ENCODE measurements at places on chromosomes 5 and 9.

DNA sequence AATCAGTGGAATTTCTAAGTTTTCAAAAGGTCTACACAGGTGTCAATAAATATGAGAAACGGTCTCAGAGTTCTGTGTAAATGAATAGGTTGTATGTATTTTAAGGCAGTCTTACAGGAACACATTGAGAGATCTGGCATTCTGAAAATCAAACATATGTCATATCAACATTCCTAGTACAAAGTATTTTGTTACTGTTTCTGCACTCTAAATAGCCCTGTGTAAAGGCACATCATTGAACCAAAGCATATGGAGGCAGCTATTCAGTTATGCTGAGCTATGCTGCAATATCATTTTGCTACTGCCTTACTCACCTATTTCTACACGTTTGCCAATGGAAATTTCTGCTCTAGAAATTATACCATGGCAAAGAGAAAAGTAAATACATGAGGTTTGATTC is 379.1 kb downstream of the KIAA0825 start:
- DNase-seq: no peak

- no peak for DNase-seq
Observed at GRCh38 chr5:135018457-135018856, 15.6 kb downstream of the PITX1 start.

DNA sequence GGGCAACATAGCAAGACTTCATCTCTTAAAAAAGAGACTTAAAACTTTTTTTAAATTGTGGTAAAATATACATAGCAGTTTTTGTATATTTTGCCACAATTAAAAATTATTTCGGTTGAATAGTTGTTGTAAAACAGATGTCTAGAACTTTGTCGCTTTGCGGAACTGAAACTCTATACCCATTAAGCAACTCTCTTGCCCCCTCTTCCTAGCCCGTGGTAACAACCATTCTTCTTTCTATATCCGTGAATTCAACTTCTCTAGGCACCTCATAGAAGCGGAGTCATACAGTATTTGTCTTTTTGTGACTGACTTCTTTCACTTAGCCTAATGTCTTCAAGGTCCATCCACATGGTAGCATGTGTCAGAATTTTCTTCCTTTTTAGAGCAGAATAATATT is 43.3 kb downstream of the SPARC start:
- DNase-seq: no peak

GRCh38 chr5:62331921-62332320 is 25.9 kb downstream of the KIF2A start:
- no peak for DNase-seq

DNA sequence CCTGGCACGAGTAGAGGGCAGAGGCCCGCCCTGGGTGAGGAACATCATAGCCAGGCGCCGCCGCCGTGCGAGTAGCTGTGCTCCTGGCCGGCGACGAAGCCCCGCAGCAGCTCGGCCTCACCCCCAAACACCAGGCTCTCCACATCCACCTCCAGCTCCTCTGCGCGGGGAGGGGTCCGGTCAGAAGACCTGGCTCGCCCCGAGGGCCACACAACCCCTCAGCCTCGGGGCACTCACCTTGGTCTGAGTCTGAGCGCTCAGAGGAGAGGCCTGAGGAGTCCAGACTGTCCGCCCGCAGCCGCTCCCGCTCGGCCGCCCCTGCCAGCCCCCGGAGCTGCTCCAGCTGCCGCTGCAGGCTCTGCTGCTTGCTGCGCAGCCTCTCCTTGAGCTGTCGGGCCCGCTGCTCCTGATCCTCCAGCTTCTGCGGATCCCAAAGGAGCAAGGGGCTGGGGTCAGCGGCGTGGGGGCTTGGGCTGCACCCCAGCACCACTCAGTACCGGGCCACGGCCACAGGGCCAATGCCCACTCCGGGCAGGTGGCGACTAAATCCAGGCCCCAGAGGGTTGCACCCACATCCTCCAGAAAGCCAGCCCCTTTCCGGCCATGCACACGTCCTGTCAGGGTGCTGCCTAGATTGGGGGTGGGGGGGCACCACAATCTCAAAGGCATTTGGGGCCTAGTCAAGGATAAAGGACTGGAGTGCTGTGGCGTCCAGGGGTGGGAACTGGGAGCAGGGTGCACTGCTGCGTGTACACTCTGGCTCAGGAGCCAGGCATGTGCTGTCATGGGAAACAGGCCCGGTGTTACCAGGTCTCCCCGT is 3.9 kb downstream of the MXD3 start:
- no peak for DNase-seq

DNA sequence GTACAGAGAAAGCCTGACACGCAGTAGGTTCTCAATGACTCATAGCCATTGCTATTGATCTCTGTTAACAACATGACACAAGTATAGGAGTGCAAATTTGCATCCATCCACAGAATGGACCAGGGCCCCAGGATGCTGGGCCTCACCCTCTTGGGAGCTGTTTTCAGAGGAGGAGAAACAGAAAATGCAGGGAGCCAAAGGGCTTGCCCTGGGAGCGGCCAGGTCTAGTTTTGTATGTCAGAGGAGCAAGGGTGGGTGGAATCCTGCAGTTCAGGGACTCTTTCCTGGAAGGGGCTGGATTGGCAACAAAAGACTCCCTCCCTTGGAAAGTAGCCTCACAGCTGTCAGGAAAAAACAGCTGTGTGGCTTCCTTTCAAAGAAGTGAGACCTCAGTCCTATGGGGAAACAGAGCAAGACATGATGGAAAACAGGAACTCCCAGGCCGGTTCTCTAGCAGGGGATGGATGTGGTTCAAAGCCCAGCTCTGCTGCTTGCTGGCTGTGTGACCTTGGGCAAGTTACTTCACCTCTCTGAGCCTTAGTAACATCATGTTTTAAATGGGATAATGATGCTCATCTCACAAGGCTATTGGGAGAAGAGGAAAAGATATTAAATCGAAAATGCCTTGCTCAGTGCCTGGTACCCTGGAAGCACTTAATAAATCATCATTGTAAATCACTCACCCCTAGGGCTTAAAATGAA is 50.5 kb upstream of the SH3PXD2B start:
- DNase-seq: no peak

GRCh38 chr5:102858221-102858620 is 103.1 kb downstream of the PAM start:
- no peak for DNase-seq

DNA sequence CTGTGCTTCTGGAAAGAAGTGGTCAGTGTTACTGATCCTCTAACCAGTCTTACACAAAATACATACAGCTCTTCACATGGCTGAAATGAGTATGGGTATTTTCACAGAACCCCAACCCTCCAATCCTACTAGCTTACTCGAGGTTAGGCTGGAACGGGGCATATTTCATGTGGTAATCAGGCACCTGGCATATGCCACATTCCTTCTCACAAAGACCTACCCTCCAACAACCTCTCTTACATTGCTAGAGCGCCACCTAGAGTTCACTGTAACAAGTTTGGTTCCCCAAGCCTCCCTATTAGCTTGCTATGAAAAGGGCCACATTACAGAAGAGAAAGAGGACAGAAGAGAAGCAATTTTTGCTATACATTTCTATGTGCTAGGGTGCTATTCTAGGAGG is 597.3 kb downstream of the PRELID2 start:
- peak; percentile 49 for DNase-seq

- no peak for DNase-seq
Observed at GRCh38 chr5:128765448-128766061, 199.7 kb upstream of the SLC27A6 start.

DNA sequence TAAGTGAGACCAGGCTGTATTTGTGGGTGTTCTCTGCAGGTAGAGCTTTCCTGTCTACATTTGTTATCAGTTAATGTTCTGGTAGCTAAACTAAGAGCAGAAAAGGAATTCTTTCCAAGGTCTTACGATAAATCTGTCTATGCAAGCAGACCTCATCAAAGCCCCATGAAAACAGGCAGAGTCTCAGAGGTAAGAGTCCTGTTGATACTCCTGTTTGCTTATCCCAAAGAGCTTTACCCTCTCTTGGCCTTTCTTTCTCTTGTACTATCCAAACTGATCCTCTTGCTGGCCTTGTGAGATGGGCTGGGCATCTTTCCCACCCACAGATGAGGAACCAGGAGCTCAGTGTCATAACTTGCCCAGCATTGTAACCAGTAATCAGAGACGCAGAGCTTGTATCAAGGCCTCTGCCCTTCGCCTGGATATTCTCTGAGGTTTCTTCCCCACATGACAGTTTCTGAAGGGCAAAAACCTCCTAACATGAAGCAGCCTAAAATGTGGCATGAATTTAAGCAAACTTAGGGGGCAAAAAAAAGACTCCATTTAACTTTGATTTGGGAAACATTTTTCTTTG is 33.5 kb downstream of the PRKACG start:
- no peak for DNase-seq

DNA sequence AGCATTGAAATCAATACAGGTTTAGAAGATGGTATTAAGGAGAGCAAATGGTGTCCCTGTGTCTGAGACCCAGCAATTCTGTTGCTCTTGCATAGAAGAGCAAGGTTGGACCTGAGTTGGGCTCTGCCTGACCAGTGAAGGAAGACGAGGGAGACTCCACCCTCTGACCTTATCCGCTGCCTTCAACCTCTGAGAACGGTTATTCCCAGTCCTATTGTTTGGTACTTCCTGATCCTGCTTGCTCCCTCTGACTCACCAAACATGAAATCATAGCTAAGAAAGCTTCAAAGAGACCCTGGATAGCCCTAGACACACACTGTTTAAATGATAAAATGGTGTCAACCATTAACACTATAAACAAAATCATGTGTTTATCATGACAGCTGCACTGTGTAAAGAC is 218.5 kb downstream of the PLK2 start:
- DNase-seq: no peak

DNA sequence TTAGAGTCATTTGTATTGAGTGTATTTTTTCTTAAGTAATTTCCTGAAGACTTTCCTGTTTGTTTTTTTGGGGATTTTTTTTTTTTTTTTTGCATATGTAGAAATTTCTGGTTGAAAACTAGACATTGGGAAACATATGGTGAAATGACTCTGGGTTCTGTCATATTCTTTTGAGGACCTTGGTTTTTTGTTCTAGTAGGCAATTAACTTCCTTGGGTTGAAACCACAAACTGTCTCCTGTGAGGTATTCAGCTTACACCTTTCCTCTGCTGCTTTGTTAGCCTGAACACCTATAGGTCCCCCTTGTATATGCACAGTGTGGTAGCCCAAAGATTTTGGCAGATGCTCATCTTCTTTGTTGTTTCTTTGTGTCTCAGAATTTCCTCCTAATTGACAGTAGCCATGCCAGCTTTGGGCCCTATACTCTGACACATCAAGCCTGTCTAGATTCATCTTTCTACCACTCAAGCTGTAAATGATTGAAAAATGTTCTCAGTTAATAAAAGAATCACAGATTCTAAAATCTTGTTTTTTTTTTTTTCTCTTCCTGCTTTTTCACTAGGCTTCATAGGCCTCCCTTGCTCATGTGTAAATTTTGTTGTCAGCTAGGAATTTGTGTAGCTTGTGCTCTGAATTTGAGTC is 140.6 kb downstream of the COMMD10 start:
- no peak for DNase-seq

GRCh38 chr5:457195-457961 is 14.4 kb downstream of the EXOC3 start:
- no peak for DNase-seq

DNA sequence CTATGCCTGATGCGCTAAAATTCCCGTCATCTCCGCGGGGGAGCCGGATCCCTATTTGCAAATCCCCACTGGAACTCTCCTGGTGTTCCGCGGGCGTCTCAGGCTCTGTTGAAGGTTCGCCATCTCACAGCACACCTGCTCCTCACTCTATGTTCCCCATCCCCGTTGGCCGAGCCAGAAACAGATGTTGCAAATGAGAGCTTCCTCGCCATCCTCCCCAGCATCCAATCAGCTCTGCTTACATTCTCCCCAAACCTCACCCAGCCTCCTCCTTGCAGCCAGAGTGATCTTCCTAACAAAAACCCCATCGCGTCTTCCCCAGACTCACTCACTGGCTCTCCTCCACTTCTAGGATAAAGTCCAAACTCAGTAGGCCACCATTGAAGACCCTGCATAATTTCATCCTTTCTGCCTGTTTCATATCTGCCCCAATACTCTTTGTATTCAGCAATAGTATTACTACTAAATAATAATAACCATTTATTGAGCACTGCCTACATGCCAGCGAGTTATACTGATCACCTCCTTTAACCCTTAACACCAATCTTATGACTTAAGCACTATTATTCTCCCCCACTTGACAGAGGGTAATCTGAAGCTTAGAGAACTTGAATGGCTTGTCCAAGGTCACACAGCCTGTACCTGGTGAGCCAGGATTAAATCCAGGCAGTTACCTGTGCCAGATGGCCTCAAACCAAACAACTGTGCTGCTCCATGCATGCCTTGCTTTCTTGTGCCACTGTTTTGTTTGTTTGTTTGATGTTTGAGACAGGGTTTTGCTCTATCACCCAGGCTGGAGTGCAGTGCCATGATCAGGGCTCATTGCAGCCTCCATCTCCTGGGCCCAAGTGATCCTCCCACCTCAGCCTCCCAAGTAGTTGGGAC is 14.0 kb downstream of the AQP7 start:
- DNase-seq: no peak

- DNase-seq: no peak
Observed at GRCh38 chr9:94927048-94927761, 200.7 kb downstream of the AOPEP start.

- no peak for DNase-seq
Observed at GRCh38 chr9:31733166-31733565, 651.3 kb upstream of the ACO1 start.

GRCh38 chr5:155024015-155024414 is 10.5 kb downstream of the KIF4B start:
- DNase-seq: no peak

DNA sequence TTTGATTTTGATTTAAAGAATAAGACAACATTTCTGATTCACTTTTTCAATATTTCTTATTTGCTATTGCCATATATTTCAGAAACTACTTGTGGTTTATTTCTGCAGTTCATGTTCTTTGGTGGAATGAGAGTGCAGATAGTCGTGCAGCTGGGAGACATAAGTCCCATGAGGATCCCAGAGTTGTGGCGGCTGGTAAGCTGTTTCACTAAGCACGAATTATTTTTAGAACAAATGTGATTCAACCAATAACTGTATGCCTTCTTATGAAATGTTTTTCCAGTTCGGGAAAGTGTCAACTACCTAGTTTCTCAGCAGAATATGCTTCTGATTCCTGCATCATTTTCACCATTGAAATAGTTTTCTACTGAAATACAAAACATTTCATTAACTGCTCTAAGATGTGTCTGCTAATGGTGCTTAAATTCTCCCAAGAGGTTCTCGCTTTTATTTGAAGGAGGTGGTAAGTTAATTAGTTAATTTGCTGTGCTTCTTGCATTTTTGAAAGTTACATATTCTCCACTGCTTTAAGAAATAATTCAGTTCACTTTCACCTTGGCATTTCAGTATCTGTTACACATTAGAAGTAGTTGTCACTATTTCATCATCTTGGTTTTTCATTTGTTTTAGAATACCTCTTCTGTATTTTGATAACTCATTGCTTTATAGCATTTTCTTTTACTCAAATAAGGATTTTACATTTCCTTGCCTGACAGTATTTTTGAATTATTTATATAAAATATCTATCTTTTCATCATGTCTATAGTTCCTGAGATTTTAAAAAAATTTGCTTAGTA is 9.0 kb downstream of the NIPSNAP3B start:
- no peak for DNase-seq

DNA sequence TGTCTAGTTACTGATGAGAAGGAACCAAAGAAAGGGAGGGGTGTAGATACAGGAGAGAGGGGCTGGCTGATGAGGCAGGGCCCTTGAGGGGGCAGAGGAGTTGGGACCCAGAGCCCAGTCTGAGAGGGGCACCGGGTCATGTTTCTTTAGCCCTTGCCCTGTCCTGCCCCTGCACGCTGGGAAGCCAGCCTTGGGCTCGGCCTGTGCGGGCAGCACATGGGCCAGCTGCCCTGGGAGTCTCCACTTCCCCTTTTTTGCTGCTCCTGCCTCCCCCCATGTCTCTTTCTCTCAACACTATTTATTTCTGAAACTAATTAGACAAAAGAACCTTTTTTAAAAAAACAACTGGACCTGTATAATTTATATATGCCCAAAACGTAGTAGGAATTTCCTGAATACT is 20.5 kb downstream of the MVB12B start:
- no peak for DNase-seq
